NCI-H69 (cell line): ENCODE measurements at places on chromosomes 6 and 20.
A peak's percentile ranks its signal among the peaks of the same experiment; 100 is the strongest.

DNA sequence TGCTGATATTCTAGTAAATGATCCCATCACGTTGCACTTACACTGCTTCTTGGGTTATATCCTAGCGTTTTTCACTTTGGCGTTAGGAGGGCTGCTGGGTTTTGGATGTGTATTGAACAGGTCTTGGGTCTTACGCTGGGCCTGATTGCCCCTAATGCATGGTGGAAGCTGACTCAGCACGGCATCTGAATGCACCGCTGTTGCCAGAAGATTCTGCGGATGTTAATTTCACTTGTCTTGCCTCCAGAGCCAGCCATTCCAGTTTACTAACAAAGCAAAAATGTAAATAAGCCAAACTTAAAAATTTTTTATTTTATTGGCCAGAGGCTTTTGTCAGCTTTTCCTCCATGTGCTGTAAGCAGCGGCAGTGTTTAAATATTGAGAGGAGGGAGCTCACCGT lies 233.5 kb downstream of the TMEM242 start:
- DNase-seq: no peak

GRCh38 chr6:87808005-87808757 lies 106.1 kb upstream of the AKIRIN2 start:
- peak; percentile 87 for DNase-seq

DNA sequence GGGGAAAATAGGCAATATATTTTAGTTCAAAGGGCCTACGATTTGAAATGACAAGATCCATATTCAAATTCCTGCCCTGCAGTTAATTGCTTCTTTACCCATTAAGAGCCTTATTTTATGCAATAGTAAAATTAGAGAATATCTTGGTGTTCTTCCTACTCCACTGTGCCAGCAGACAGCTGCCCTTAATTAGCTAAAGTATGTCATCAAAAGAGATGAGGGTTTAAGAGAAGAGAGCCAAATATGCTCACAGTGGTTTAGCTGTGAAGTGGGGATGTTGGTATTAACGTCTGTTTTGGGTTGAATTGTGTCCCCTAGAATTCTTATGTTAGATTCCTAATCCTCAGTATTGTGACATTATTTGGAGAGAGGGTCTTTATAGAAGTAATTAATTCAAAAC lies 148.1 kb downstream of the MOXD1 start:
- DNase-seq: no peak

DNA sequence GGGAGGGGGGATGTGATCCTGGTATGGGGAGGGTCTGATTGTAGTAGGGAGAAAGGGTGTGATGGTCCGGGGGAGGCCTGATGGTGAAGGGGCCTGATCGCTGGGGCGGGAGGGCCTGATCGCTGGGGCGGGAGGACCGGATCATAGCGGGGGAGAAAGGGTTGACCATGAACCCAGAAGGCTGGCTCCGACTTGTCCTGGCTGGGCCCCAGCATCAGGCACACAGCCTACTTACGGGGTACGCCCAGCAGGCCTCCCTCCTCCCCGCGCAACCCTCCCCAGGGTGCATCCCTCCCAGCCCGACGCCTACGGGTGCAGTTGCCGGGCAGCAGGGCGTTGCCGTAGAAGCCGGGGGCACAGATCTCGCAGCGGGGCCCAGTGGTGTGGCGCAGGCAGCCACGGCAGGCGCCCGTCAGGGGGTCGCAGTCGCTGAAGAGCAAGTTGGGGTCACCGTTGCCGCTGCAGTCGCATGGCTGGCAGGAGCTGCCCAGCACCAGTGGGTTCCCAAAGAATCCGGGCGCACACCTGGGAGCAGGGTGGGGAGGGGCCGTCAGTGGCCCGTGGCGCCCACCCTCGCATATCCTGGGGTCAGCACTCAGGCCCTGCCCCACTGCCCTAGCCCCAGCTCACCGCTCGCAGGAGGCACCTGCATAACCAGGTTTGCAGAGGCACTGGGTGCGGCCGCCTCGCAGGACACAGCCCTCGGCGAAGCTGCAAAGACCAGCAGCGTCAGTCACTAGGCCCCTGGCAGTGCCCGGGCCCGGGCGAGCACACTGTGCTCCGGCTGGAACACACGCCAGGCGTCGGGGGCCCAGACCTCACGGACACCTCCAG lies 20.6 kb downstream of the ADRM1 start:
- no peak for DNase-seq

DNA sequence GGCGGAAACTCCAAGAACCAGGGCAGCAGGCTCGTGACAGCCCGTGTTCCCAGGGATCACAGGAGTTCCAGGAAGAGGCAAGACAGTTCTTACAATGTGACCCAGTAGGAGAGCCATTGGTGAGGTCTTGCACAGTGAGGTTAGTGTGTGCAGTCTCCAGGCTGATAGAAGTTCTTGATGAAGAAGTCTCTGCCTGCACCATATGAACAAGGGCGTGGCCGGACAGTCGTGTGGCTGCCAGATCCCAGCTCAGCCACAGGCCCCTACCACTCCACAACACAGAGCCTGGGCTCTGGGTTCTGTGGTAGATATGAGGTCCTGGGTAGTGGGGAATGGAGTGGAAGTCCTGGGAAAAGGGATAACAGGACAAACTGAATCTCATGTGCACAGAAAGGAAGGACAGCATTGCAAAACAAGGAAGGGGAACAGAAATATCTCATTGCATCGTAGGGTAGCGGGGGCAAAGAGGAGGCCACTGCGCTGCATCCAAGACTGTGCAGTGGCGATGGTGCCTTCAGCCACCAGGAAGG lies 65.2 kb downstream of the STX11 start:
- DNase-seq: peak; percentile 29

DNA sequence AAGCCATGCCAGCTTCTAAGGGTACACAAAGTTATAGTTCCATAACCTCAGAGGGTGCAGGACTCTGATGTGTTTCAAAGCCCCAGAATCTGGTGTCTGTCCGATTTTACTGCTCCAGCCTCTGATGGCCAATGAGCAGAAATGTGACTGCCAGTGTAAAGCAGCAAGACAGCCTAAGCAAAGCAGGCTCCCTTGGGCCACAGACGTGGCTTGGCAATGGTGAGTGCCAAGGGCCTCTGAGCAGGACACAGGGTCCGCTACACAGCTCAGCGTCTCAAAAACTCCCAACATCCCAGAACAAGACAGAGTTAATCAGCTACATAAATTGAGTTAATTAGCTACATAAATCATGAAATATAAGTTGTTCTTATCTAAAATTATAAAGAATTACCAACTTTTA lies 69.2 kb downstream of the PCSK2 start:
- DNase-seq: peak; percentile 48

GRCh38 chr20:4901031-4901818 lies 100.1 kb downstream of the SLC23A2 start:
- no peak for DNase-seq

DNA sequence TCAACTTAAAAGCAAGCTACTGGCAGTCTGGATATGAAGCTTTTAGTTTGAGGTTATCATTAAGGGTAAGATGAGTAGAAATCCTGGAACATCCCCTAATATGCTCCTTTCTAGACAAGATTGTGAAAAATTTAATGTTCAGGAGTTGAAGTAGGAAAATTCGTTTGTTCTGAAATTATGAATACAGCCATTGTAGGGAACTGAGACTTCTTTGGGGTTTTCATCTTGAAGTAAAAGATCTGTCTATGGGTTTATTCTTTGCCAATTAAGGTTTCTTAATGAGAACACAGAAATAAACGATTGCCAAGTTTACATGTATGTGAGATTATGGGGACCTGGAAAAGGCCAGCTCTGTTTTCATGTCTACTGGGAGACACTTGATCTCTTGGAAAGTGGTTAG lies 225.6 kb upstream of the MOCS1 start:
- DNase-seq: no peak

GRCh38 chr6:26305641-26305969 lies 59.4 kb upstream of the BTN3A2 start:
- no peak for DNase-seq

DNA sequence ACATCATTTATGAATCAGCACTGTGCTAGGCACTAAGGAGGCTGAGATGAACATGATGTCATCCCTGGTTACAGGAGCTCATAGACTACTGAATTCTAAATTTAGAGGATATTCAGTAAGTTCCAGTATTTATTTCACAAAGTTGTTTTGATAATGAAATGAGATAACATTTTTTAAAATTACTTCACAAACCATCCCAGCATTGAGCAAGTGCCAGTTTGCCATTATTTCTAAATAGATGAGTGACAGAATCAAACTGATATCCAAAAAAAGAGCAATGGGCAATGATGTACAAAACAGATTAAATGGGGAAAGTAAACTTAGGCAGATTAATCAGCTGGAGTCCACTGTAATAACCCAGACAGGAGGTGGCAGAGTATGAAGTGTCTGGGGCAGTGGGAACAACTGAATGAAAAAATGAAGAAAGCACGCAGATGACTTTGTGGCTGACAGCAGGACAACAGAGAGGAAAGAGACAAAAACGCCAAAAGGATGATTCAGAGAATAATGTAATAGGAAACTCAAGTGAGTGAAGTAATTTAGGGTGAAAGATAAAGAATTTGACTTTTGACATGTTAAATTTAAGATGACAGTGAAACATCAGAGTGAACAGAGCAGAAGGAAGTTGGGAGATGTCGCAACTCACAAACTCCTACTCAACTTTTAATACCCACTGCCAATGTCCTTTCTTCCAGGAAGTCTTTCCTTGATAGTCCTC lies 70.2 kb downstream of the RCAN2 start:
- DNase-seq: no peak

DNA sequence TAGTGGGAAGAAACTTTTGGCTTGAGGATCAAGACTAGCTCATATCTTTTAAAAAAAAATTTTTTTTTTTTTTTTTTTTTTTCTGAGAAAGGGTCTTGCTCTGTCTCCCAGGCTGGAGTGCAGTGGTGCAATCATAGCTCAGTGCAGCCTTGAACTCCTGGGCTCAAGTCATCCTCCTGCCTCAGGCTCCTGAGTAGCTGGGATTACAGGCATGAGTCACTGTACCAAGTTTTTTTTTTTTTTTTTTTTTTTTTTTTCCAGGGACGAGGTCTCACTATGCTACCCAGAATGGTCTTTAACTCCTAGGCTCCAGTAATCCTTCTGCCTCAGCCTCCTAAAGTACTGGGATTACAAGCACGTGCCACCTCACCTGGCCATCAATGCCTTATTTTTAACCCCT lies 27.9 kb downstream of the GCLC start:
- DNase-seq: no peak

DNA sequence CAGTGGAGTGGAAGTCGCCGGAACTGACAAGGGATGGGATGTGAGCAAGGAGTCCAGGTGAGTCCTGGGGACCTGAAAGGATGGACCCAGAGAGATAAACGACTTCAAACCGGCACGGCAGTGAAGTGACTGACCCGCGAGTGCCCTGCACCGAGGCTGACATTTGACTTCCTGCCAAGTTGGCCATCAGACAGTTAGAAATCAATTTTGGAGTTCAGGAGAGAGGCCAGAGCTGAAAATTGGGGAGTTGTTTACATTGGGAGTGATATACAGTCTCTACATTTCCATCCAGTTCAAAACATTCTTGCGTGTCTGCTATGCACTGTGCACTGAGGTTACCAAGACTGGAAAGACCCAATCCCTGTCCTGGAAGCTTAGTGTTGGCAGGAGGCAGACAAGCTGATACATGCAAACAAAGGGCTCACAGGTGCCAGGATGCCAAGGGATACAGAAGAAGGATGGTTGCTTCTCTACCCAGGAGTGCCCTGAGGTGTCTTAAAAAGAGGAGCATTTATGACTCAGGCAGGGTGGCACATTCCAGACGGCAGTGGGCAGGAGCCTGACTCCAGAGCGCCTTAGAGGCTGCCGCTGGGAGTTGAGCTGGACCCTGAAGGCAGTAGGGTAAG lies 186.6 kb downstream of the MTHFD1L start:
- DNase-seq: no peak

- DNase-seq: peak; percentile 68
Observed at GRCh38 chr20:21498635-21499034, 15.2 kb downstream of the NKX2-2 start.

DNA sequence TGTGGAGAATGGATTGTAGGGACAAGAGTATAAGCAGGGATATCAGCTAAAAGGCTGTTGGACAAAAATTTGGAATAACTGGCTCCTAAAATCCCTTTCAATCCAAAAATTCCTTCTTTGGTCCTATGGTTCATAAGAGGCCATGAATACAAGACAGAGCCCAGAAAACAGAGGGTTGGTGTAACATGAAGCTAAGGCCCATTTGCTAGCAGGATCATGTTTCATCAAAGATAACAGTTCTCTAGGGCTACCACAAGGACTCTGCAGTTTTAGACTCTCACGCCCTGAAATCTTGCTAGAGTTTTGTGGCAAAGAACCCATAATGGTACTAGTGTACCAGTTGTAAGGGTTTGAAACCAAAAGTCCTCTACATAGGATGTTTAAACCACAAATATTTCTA lies 327.8 kb upstream of the TBX18 start:
- no peak for DNase-seq

DNA sequence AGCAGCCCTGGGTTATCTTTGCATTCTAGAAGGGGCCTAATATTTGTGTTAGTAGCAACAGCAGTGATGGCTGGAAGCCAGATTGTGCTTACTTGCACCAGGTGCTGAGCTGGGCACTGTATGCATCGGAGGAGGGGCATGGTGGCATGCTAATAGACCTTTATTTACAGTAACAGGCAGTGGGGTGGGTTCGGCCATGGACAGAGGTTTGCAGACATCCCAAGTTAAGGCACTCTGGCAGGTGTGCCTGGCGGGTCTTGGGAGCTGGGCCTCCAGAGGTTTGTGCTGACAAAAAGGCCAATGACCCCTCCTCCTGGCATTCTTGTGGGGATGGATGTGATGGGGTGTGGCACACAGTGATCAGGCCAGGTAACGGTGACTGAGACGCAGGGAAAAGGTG lies 39.0 kb upstream of the CD93 start:
- peak; percentile 89 for DNase-seq

- no peak for DNase-seq
Observed at GRCh38 chr6:10569392-10570127, 48.4 kb downstream of the GCNT2 start.

DNA sequence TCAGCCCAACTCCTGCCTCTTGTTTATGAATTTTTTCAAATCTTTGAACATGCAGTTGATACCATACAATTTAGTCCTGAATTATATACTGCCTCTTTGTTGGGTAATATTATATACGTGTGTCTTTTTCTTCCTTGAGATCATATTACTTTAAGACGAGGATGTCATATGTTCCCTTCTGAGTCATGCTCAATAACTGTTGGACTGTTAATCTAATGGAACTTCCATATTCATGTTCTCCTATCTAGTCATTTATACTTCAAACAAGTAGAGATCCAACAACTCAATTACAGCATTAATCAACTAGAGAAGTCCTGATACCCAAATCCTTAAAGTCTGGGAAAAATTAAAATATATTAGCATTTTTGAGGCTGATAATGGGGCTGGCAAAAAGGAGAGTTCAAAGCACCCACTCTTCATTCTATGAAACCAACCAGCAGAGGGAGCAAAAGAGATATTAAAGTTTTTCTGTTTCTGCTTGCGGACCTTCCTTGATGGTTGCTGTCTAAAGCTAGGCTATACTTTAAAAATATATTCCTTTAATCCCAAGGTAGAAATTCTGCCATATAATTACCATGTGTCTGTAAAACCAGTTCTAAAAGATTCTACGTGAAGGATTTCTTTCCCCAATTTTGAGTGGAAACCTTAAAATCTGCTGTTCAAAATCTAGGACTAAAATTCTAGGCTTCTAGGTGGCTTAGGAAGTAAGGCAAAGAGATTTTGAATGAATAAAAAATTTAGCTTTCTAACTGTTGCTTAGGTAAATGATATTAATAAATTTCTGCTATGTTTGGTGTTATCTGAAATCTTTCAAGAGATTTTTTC lies 498.9 kb downstream of the BCKDHB start:
- peak; percentile 67 for DNase-seq
